Activated CD8-positive, alpha-beta T cell treated with anti-CD3 and anti-CD28 coated beads for 36 hours (primary cell): ENCODE measurements at places on chromosomes 2 and 18.

DNA sequence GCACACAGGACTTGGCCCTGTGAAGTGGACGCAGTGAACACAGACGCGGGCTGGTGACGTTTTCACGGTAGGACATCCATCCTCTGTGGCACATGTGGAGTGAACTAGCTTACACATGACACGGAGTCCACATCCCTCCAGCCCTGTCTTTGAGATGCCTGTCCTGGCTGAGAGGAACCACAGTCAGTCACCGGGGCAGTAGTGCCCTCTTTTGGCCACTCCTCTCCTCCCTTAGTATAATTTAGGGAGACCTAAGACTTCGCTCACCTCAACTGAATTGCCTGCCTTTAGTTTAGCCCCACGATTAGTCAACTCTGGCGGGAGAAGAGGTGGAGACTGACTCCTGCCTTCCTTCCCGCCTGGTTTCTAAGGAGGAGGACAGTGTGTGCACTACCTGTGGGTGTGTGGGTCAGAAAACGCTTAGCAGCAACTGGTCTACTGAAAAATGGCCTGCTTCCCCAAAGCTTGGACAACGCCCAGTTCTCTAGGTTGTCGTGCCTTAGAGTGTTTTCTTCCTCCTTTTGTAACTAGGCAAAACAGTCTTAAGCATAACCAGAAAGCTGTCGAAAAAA, 70.6 kb downstream of the MBP start:
- peak overlapping the region; percentile 98 for H3K27ac ChIP-seq
- peak overlapping the region; percentile 40 for H3K4me3 ChIP-seq
- peak; percentile 28 for DNase-seq
- H3K27me3 ChIP-seq, result no peaks in the 10 kb centered on the region
- H3K4me1 ChIP-seq, result peaks cover 82% of the 10 kb centered on the region
- H3K36me3 ChIP-seq, result peaks cover 76% of the 10 kb centered on the region

- no peak for DNase-seq
- H3K27ac ChIP-seq, result no peak overlapping the region
- H3K4me1 ChIP-seq, result peaks cover 3% of the 10 kb centered on the region
- H3K27me3 ChIP-seq, result no peaks in the 10 kb centered on the region
- no peak overlapping the region for H3K4me3 ChIP-seq
Observed at GRCh38 chr2:7077660-7078267, 160.6 kb downstream of the RNF144A start.

GRCh38 chr18:78935406-78935805, 44.2 kb upstream of the SALL3 start:
- no peaks in the 10 kb centered on the region for H3K36me3 ChIP-seq
- no peak overlapping the region for H3K4me3 ChIP-seq
- peaks cover 10% of the 10 kb centered on the region for H3K4me1 ChIP-seq
- no peak for DNase-seq
- H3K27ac ChIP-seq, result no peak overlapping the region

- no peaks in the 10 kb centered on the region for H3K27me3 ChIP-seq
- DNase-seq, result no peak
- no peak overlapping the region for H3K4me3 ChIP-seq
- peaks cover 9% of the 10 kb centered on the region for H3K36me3 ChIP-seq
- H3K4me1 ChIP-seq, result peaks cover 85% of the 10 kb centered on the region
Observed at GRCh38 chr2:10385933-10386773, 62.0 kb downstream of the ODC1 start.
